Neural crest cell (in vitro differentiated cells): ENCODE measurements at places on chromosomes 16 and 17.

GRCh38 chr17:50046179-50046578 lies 9.7 kb upstream of the ITGA3 start:
- no peak for DNase-seq

DNA sequence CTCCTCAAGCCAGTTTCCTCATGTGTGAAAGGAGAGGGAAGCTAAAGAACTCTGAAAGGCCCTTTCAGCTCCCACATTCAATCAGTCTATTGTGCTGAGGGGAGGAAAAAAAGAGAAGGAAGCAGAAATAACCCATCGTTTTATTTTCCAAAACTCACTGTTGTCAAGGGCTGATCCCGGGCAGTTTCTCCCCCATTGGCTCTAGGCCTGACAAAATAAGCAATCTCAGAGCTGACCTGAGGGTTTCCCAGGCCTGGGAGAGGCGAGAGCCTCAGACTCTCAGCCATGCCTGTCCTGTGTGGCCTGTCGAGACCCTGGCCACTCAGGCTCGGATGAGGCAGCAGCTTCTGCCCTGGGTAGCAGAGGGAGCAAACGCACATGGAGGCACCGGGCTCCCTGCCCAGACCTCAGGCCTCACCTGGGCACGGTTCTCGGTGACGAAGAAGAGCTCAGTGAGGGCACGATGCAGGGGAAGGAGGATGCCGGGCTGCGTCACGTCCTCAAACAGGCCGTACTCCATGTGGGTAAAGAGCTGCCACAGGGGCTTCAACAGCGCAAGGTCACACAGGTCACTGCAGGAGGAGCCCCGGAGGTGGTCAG lies 45.0 kb upstream of the ATP2A3 start:
- DNase-seq, result no peak

GRCh38 chr16:82020051-82020450 lies 8.8 kb upstream of the SDR42E1 start:
- no peak for DNase-seq

GRCh38 chr17:18377437-18378204 lies at the start of gene EVPLL:
Gene EVPLL, plus strand, starts transcription at chr17:18377778. Its CDS starts 3,160 bp downstream, at chr17:18380938.
- no peak for DNase-seq

GRCh38 chr17:77253611-77254051 lies 112.9 kb downstream of the SEC14L1 start:
- no peak for DNase-seq
